ENCODE measurements at places on chromosomes 2 and 18.
A peak's percentile ranks its signal among the peaks of the same experiment; 100 is the strongest.

DNA sequence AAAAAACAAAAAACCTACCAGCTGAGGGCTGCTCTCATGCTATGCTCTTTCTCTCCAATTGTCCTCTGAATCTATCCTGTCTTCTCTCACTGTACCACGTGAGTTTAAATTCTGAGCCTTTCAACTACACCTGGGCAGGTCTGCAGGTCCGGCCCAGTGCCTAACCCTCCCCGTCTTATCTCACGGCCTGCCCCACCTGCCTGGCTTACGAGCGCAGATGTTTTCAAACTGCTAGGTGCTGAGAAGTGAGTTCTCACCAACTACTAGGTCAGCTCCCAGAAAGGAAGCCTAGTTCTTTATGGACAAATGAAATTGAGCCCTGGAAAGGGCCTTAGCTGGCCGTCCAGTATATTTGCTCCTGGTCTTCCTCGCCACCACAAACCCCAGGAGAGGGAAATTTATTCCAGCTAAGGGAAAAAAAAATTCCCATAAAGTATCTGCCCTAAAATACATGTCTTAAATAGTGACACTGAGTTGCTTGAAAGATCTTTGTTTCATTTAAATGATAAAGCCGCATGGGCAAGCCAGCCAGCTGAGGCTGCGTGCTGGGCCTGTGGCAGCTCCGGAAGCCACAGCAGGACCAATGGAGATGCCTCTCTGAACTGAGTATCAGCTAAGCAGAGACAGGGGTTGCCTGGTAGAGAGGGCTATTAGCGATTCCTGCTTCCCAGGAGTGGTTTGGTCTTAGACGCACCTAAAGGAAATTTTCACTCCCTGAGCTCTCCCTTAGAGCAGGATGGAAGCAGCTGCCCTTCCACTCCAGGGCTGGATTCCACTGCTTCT lies 92.5 kb upstream of the NCK2 start:
- DNase-seq: no peak

DNA sequence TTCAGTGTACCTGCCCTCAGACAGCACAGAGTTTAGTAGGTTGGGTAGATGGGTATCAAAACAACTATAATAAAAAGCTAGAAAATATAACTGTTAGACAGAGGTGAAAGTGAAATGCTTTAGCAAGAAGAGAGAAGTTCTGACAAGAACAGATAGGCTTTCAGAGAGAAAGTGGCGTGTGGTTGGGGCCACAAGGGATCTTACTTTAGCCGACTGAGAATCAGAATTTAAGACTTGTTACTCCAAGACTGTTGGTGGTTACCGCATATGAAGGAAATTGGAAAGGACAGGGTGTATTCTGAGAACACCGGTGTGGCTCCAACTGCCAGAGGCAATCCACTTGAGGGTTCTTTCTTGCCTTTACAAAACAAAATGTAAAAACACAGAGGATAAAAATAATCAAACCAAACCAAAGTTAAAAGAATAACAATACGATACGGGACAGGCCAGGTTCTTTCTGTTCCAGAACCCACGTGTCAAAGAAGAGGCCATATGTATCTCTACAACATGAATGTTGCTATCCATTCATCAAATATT lies 44.4 kb upstream of the AGPS start:
- no peak for DNase-seq

DNA sequence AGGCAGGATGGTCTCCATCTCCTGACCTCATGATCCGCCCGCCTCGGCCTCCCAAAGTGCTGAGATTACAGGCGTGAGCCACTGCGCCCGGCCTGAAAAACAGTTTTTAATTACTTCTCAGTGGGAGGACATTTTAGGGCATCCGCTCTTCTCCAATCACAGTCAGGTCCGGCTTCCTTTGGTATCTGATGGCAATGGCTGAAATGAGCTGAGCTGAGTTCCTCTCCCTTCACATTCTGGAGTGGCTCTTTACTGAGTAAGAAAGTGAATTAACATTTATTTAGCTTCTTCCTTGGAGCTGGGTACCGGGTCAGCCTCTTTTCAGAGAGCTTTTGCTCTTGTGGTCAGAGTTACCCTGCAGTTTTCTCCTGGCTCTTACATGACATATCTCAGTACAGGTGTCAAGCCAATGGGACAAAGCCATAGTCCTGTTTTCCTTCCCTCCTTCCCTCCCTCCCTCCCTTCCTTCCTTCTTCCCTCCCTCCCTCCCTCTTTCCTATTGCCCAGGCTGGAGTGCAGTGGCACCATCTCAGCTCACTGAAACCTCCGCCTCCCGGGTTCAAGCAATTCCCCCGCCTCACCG lies 1.1 kb upstream of the TTC27 start:
- DNase-seq: peak; percentile 17

DNA sequence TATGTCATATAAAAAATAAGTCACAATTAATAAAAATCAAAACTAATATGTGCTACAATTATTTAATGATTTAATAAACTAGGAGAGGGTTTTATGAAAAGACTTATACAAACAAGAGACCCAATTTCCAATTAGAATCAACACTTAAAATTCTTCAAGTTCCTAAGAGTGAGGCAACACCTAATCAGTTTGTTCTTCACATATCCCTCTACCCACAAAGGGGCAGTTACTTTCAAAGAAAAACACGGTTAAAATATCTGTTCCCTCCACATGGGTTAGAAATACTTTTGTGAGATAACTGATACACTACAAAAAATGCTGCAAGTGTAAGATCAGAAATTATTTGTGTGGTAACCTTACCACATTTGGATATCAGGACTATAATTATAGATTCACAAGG lies 357.0 kb downstream of the ERBB4 start:
- DNase-seq: no peak

DNA sequence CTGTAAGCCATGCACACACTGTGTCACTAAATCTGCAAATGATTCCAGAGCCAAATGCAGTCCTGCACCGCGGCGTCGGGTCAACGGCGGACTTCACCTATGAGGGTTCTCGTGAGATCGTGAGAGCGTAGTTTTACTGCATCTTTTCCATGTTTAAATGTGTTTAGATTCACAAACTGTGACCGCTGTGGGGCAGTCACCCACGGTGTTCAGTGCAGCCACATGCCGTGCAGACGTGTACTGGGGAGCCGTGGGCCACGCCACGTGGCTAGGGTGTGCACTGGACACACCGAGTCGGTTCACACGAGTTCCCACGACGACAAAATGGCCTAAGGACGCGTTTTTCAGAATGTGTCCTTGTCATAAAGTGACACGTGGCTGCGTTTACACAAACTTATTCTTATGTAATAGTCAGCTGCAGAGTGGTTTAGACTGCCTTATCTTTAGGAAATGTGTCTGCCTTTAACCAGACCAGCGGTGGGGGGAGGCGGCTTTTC lies 34.1 kb downstream of the NFATC1 start:
- DNase-seq: no peak

GRCh38 chr18:78596794-78597345 lies 382.7 kb upstream of the SALL3 start:
- no peak for DNase-seq

- no peak for DNase-seq
Measured at GRCh38 chr18:21650311-21650710, 38.2 kb downstream of the SNRPD1 start.

GRCh38 chr2:56009758-56010458 lies 86.3 kb upstream of the EFEMP1 start:
- peak; percentile 23 for DNase-seq

DNA sequence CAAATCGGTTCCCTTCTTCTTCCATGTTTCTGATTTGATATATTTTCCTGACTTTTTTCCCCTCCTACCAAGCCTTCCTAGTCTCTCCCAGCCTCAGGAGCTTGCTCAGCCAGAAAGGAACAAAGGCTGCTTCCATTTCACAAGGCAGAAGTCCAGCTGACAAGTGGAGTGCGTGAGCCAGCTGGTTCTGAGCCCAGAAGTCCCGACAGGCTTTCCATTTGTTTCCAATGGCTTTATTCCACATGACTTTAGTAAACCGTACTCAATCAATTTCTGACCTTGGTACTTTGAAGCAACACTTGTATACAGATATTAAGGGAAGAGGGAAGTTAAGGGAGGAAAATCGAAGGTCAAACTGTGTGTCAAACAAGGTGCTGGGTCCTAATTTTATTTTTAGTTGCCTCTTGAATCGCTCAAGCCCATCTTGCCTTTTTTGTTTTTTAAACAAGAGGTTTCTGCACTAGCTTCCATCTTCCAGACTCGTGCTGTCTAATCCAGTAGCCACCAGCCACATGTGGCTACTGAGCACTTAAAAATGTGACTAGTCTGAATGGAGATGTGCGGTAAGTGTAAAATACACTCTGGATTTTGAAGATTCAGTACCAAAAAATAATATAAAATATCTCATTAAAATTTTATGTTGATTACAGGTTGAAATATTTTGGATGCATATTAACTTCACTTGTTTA lies 36.2 kb downstream of the WIPF1 start:
- peak; percentile 44 for DNase-seq

DNA sequence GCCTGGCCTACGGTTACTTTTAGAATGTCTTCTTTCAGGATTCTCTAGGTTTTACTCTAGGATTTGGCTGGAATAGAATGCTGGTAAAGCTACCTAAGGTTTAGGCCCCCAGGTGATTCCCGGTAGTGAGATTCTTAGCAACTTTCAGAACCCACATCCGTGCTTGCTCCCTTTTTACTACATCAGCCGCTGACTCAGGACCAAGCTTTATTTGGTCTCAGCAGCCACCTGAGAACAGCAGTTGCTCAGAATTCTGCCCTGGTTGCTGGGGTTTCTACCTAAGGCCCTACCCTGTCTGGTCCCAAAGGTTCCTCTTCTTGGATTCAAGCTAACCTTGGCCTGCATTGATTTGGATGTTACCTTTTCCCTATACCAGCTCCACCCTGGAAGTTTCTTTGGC lies 36.1 kb upstream of the NDUFV2 start:
- DNase-seq: no peak

- DNase-seq: no peak
Measured at GRCh38 chr2:211127501-211127900, 571.1 kb downstream of the CPS1 start.
